A549 (cell line): ENCODE measurements at places on chromosomes 5 and 9.

GRCh38 chr9:98518556-98518955, 190.2 kb downstream of the GABBR2 start:
- no peak for DNase-seq

- DNase-seq: no peak
Observed at GRCh38 chr9:90904706-90905478, 103.3 kb downstream of the SYK start.

DNA sequence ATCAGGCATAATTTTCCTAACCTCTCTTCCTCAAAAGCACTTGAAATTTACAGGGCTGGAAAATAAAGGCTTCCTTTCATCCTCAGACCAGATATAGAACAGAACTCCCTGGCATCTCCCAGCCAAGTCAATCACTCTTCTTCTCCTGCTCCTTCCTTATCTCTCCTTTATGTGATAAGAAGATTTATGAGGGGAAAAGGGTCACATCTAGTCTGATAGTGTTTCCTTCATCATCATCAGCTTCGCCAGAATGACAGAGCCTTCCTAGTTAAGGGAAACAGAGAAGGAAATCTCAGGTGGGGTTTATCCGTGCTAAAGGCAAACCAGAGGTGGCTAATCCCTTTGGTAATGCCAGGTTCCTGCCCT, 36.2 kb downstream of the LIX1 start:
- no peak for DNase-seq

- DNase-seq: no peak
Observed at GRCh38 chr5:118144540-118144939, 843.8 kb downstream of the DTWD2 start.

DNA sequence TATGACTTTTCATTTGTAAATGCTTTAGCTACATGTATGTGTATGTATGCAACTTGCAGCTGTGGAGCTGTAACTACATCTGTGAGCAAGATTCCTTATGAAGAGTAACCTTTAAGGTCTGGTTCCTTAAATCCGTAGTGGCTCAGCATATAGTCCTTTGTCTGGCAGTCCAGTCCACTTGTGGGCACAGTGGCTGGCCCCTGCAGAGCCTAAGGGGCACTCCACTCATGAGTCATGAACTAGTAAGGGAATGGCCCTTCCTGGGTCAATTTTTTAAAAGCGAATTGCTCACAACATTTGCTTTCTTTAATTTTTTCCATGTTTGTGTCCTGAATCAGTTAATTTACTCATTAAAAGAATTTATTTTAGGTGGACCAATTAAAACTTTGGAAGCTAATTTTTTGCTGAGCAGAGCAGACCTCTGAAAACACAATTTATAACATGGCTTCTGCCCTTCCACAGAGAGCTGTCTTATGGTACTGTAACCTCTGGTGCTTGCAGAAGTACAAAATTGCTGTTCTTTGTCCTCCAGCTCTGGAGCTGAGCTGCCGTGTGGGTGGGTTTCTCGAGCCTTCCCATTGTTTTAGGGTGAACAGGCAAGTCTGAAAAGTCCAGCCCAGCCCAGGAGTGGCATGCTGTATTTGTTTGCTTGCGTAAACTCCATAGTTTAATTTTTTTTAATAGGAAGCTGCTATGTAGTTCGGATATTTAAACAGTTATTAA, 110.1 kb downstream of the MVB12B start:
- DNase-seq: no peak

DNA sequence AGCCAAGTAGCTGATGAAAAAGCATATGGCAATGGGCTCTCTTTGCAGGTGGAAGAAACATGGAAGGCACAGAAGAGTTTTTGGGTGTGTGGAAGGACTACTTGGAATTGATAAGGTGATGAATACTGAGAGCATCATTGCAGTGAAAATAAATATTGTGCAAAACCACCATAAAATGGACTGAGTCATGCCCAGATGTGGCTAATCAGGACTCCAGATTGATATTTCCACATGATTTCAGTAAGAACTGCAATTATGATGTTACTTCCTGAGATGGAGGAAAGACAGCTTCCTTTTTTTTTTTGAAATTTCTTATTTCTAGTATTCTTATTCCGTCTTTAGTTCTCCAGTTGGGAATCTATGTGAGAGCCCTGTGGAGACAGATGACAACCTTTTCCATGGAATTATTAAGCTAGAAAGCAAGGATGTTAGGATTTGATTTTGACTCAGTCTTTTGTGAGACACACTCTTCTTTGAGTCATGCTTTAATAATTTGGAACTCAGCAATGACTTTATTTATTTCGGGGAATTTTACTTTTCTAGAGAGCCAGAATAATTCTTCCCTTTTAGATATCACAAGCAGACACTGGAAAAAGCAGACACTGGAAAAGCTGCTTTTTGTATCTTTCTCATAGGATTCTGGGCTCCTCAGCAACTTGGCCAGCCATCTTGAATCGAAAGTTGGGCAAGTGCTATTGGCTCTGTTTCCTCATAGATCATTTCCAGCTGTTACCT, 94.2 kb upstream of the VCAN start:
- DNase-seq: no peak

DNA sequence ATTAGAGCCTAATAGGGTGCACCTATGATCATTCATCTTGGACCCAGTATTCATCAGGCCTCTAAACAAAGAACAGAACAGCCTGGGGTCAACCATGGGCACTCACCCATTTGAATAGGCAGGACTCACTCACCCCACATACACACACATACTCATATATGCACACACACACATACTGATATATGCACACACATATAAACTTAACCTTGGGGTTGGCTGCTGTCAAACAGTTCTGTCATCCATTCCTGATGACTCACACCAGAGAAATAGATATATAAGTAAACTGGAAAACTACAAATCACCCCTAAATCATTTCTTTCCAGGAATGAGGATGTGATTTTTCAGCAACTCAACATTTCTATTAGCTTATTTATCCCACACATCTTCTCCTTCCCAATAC, 51.3 kb downstream of the ARL15 start:
- DNase-seq: no peak
